ENCODE measurements at places on chromosomes 7 and 10.

DNA sequence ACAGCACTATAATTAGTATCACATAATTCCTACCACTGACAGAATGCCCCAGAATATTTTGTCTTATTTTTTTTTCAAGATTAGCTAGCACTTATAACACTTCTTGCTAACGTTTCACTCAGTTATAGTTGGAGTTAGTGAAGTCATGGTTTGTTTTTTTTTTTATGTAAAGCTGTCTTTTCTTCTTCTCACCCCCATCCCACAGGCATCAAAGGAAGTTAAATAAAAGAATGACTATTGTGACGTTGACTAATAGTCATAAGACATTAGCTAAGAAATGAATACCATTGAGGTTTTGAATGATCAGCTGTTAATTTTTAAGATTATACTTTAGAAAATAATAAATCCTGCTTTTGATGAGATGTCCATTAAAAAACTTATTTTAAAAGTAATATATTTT lies 498.3 kb downstream of the GFRA1 start:
- DNase-seq, result no peak

DNA sequence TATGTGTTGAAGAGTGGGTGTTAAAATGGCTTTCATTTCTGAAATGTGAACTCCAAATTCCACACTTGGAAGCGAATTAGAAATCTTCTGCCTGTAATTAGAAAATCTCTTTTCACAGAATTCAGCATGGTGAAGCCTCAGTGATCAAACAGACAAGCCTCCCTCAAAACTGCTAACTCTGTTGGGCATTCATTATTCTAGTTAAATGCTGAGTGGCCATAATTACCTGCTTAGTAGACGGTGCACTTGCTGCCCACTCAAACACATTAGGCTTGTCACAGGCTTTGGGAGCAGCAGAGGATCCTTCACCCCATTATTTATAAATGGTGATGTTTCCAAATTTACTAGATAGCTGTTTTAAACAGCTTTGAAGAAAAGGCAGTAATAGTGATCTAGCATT lies 177.2 kb upstream of the PCLO start:
- no peak for DNase-seq

DNA sequence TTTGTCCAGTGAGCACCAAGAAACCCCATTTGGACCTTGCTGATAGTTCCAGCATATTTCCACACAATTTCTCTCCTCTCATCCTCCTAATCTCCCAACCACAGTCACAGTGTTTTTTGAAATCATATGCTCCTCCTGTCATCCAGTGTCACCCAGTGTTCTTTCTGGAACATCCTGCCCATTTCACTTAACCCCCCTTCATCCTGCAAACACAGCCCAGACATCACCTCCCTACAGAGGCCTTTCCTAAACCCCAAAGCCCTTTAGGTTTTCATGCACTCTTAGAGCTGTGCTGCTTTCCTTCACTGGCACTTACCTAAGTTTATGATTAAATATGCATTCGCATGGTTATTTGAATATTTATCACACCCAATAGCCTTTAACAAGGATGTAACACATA lies 1158.0 kb upstream of the C7orf33 start:
- DNase-seq, result no peak

GRCh38 chr7:93828260-93828659 lies 62.3 kb downstream of the TFPI2 start:
- no peak for DNase-seq

DNA sequence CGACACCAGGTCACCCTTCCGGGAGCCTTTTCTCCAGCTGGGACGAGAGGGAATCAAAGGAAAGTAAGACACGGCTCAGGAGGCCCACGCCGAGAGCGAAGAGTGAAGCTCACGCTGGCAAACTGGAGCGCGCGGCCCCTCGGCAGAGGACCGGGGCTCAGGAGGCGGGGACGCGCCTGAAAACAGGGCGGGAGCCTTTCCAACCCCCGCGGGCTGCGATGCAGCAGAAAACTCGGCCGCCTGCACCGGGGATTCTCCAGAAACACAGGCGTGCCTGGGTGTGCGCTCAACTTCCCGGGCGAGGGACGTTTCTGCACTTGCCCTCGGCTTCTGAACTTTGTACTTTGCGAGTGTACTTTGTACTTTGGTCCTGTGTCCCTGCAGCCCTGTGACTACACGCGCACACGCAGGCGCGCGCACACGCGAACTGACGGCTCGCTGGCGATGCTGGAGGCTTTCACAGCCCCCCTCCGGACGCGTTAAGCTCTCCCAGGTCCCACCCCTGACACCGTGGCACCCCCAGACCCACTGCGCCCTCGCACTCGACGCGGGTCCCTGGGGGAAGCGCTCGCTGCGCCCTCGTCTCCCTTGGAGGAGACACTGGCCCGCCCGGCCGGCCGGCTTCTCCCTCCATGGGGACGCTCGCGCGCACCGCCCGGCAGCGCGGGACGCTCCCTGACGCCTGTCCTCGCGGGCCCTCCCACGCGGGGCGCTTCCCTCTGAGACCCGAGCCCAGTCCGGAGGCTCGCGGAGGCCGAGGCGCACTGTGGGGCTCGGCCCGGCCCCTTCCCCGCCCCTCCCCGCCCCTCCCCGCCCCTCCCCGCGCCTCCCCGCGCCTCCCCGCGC lies 588 bp upstream of the PAOX start:
- DNase-seq, result no peak

GRCh38 chr10:112526139-112526538 lies 79.1 kb downstream of the VTI1A start:
- no peak for DNase-seq

DNA sequence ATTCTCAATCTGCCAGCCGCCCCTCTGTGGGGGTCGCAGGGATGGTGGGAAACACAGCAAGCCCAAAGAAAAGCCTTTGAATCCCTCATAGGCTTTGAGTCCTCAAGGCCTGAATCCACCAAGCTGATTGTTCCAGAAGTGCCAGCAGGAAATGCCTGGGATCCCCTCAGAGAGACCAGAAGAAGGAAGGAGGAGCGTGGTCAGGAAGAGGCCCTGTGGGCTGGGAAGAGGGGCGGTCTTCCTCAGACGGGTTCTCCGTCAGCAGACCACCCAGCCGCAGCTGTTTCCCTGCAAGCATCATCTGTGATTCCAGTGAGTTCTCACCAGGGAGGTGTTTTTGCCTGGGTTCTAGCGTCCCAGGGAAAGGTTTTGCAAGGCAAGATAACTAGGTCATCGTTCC lies 190.0 kb upstream of the KLF6 start:
- DNase-seq, result no peak

DNA sequence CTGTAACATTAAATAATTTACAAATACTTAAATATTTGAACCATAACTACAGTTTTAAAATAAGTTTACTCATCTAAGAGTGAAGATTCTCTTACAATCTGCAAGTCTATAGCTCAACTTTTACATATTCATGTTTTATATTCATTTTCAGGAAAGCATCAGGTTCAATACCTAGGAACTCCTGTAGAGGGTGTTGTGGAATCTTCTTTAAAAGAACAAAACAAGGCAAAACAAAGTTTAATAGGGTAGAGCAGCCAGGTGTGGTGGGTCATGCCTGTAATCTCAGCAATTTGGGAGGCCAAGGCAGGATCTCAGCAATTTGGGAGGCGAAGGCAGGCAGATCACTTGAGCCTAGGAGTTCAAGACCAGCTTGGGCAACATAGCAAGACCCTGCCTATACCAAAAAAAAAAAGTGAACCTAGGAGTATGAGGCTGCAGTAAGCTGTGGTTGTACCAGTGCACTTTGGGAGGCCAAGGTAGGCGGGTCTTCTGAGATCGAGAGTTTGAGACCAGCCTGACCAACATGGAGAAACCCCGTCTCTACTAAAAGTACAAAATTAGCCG lies 45.1 kb downstream of the ST8SIA6 start:
- no peak for DNase-seq

DNA sequence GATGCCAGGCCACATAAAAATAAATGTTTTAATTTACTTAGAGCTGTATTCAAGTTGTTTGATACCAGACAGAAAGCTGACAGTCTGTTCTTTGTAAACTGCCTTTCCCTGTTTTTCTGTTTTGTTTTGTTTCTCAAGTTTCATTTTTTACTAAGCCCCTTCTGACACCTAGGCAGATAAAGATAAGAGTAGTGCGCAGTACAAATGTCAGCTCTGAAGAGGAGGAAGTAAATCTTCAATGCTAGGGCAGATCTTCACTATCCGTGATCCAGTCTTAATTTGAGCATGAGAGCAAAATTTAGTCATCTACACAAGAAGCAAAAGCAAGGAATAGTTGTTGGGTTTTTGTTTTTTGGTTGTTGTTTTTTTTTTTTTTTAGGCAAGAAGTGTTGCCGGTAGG lies 27.3 kb downstream of the MTURN start:
- no peak for DNase-seq

GRCh38 chr10:51112013-51112412 lies 37.7 kb downstream of the PRKG1 start:
- no peak for DNase-seq

DNA sequence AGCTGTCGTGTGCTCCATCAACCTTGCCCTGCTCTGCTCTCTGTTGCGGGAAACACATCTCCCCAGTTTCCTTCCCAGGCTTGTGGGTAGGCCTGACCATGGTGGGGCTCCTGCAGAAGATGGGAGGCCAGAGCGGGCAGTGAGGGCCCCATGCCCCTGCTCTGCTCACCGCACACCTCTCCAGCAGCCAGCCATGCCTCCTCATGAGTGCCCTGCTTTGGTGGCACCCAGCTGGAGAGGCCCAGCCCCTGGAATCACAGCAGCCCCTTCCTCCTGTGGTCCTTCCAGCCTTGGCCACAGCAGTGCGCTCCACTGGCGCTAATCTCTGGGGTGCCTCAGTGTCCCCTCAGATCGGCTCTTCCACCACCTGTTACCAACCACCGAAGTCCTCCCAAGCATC lies 4.2 kb upstream of the OPN4 start:
- no peak for DNase-seq

DNA sequence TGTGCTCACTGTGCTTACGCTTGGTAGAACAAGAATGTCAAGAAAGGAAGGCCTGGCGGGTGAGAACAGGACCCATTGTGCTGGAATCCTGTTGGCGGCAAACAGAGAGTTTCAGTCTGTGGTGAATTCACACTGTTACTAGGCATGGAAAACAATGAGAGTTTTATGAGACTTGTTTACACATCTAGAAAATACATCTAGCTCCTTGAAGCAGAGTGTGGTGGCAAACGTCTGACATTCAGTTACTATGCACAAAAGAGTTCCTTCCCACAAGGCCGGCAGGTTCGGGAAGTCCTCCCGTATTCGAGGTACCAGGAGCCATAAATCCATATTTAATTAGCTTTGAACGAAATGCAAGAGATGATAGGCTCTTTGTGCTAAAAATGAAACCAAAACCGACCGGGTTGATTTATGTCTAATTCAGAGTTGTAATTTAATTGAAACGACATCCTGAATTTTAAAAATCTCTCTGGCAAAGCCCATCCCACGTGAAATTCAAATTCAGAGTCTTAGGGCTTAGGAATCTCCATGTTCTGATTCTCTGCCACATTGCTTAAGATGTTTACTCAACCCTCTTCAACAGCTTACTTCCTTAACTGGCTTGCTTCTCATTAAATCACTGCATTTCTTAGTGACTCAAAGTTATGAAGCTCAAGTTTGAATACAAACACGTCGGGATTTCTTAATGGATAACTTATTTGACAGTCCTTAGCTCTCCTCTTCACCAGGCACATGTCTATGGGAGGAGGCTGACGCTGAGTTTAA lies 299.9 kb upstream of the PITRM1 start:
- no peak for DNase-seq

GRCh38 chr7:147207988-147208387 lies 1091.4 kb downstream of the CNTNAP2 start:
- DNase-seq, result no peak

DNA sequence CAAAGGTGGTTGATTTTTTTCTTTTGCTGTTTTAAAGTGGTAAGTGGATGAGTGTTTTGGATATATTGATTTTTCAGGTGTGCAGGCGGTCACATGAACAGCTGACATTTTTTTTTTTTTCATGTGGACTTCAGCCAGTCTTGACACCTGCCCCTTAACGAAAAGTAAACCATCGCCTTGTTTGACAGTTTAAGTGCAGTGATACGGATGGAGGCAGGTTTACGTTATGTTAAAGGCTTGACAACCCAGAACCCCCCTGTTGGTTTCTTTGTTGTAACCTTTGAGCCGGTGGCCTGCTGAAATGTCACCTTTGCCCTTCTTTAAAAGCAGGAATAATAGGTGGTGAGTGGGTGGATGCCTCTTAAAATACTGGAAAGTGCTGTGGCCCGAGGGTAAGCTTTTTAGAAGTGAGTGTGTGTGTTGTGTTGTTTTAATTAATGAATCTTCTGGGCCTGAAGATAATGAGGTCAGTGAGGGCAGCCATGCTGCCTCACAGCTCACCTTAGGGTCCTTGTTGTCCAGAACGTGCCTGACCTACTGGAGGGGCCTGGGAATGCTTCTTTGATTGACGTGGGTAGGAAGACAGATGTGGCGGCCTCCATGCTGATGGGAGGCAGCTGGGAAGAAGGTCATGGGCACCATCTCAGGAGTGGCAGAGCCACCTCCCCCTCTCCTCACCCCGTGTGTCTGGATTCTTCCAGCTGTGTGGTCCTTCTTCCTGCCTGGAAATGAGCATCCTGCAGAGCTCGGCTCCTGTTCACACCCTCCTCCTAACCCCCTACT lies 69.8 kb downstream of the TCF7L2 start:
- no peak for DNase-seq

DNA sequence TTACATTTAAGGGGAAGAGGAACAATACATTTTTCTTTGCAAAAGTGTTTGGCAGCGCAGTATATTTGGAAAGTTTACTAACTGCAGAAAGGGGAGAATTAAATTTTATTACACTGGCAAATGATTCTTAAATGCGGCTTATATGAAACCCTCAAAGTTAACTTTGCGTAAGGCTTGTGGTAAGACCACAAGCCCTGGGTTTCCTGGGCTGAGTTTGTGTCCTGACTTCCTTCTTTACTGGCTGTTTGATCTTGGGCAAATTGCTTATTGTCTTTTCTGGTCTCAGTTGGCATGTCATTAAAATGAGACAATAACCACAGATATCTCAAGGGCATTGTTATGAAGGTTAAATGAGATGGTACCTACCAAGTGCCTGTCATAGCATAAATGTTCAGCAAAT lies 106.8 kb downstream of the GLRX3 start:
- no peak for DNase-seq

GRCh38 chr7:21071561-21072501 lies 285.1 kb upstream of the SP8 start:
- no peak for DNase-seq

DNA sequence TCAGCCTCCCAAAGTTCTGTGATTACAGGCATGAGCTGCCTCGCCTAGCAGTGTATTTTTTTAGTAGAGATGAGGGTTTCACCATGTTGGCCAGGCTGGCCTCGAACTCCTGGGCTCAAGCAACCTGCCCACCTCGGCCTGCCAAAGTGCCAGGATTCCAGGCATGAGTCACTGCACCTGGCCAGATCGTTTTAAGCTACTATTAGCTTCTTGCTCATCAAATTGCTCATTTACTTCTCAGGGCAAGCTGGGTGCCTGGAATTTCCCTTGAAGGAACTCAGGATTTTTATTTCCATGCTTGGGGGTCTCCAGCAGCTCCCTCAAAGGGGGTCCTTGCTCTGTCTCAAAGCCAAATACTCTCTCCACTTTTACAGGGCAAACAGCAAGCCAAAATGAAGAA lies 798.0 kb upstream of the AUTS2 start:
- DNase-seq, result no peak

- DNase-seq, result no peak
Measured at GRCh38 chr7:132577206-132578049, 1.2 kb upstream of the PLXNA4 start.

- DNase-seq, result peak; percentile 47
Measured at GRCh38 chr10:92914478-92915325, 66.4 kb downstream of the EXOC6 start.
